Activated T-helper 1 cell treated with anti-CD3 and anti-CD28 coated beads, Interleukin-2, amount 50 U/mL, for 16 hours (primary cell): ENCODE measurements at places on chromosomes 5 and 9.

DNA sequence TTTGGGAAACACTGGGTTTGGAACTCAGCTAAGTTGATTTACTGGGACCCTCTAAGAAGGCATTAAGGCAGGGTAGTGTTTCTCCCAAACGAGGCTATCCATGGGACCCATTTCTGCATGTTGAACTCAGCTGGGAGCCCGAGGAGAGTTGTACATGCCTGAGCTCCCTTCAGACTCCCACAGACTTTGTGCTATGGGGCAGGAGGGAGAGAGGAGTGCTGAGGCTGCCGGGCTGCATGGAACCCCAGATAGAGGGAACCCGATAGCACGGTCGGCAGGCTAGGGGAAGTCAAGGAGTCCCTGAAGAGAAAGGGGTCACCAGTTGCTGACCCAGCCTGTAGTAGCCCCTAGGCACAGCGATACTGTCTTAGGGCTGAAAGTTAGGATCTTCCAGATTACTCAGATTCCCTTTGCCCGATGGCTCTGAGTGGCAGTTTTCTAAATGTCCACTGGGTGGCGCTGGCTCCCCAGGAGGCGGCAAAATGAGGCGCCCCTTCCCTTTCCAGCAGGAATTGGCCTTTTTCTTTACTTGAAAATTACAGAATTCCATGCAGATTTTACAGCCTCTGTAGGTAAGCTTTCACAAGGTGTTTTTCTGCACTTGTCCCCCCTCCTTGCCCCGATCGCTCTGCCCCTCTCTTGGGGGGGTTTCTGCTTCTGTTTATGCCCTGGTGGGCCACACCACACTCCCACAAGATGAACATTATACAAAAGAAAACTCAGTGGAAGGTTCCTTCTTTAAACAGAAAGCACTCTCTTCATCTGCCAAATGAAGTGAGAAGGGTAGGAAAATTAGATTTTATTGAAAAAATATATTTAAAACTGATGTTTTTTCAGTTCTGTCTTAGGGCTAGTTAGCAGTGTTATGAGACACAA lies 17.8 kb downstream of the NANS start:
- DNase-seq = peak; percentile 54

- no peak for DNase-seq
These were observed 174.8 kb downstream of the SLC12A2 start for GRCh38 chr5:128258372-128258771.

GRCh38 chr9:88651682-88652633 lies 117.0 kb downstream of the NXNL2 start:
- no peak for DNase-seq

GRCh38 chr5:169610606-169611005 lies 26.5 kb upstream of the DOCK2 start:
- DNase-seq = no peak

GRCh38 chr9:16689351-16689938 lies 181.0 kb downstream of the BNC2 start:
- no peak for DNase-seq

DNA sequence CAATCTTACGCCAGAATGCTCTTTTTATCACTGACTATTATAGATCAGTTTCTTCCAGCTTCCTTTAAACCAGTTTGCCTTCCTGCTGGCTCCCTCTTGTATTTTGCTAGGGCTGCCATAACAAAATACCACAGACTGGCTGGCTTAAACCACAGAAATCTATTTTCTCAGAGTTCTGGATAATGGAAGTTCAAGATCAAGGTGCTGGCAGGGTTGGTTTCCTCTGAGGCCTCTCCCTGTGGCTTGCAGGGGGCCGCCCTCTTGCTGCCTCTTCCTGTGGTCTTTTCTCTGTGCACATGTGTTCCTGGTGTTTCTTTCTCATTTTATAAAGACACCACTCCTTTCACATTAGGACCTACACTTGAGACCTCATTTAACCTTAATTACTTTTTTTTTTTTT lies 6.8 kb upstream of the FXN start:
- DNase-seq = no peak

- no peak for DNase-seq
These were observed 10.8 kb upstream of the PRRC2B start for GRCh38 chr9:131382850-131383729.

GRCh38 chr5:77311214-77311571 lies 100.7 kb downstream of the PDE8B start:
- no peak for DNase-seq

DNA sequence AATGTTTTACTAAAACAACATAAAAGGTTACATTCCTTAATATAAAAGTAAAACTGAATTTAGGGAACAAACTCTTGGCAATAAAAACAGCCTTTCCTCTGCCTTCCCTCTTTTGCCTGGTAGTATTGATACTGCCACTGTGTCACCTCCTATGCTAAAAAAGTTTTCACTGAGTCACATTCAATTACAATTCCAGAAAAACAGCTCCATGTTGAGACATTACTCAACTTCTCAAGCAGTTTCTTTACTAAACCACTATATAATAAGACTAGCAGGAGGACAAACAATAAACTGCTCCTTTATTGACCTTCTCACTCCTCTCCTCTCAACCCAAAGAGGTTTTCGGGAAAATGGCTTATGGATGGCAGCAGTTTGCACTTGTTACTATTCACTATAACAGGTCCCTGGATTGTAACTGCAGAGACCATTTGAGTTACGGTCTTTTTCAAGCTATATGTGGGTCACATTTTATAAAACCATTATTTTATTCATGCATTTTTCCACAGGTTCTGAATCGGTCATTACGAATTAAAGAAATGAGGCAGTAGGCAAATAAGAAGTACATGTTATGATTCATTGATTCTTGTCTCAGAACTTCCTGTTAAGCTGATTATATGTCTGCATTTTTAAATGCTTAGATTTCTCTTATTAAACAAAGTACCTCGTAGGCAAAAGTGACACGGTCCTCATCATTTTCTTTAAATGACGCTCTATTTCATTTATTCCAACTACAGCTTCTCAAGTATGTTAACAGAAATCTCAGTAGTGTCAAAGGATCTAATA lies 2.1 kb downstream of the ZDHHC21 start:
- no peak for DNase-seq

DNA sequence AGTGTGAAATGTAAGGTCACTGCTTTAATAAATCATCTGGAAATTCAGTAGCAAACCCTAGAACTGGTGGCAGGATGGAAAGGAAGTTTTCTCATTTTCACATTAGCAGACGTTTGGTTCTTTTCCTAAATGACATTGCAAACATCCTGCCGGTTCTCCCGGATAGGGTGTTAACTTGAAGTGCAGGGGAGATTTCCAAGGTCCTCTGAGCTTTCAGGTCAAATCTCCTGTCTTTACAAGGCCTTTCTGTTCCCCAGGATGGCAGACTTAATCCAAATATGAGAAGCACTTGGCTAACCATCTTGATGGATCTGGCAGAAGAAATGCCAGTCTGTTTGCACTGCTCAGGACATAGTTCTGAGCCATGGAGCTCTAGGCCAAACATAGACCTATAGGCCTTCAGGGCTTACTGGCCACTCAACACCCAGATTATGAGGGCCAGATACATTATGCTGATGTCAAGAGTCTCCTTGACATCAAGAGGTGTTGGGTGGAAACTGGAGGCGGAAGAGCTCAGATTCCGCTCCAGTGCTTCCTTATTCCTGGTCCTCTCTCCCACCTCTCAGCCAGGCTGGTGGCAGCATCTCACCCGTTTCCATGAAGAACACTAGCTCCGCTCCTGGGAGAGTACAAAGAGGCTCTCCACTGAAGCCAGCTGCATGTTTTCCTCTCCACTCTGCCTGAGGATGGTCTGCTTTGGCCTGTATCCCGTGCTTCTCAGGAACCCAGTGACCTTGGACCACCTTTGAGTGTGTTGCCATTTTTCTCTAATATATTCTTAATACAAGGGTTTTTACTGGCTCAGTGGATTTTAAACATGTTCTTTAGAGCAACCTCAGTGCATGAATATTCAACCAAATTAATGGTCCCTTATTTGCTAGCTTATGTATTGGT lies 61.0 kb downstream of the RALGPS1 start:
- DNase-seq = no peak

DNA sequence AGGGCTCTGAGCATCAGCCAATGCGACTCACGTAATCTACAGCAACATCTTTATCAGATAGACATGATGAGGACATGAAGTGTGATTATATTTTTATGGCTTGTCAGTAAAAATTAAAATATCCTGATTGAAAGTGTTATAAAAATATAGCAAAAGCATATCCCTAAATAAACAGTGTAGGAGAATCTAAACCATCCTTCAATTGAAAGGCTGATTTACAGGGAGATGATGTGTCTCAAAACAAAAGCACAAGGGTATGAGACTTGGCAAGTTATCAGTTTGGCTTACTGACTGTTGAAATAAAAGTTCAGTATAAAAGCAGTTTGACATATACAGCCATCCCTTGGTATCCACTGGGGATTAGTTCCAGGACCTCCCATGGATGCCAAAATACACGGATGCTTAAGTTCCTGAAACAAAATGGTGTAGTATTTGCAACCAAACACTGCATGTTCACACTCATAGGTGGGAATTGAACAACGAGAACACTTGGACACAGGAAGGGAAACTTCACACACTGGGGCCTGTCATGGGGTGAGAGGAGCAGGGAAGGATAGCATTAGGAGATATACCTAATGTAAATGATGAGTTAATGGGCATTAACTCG lies 149.9 kb upstream of the MAP1B start:
- DNase-seq = no peak

DNA sequence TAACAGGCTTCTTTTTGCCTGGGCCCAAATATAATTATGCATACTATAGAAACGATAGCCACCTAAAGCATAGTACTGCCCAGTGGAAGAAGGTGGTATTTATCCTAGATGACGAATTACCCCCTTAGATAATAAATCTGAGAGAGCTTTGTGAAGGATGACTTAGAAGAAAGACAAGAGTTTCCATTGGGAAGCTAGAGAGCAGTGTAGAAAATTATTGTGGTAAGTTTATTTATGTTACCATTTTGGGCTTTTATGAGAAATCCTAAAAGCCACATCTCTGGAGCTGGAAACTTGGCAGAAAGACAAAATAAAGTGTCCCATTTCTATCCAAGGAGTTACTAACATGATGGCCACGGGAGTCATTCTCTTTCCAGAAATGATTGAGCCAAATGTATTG lies 172.0 kb upstream of the SEMA6A start:
- no peak for DNase-seq

GRCh38 chr9:3386753-3387152 lies 139.0 kb downstream of the RFX3 start:
- no peak for DNase-seq

GRCh38 chr5:65034813-65035209 lies 266.1 kb downstream of the CWC27 start:
- DNase-seq = no peak

GRCh38 chr5:17132444-17133083 lies 84.9 kb upstream of the BASP1 start:
- DNase-seq = no peak

GRCh38 chr9:18274693-18275092 lies 199.3 kb upstream of the ADAMTSL1 start:
- no peak for DNase-seq

- DNase-seq = no peak
These were observed 113.9 kb downstream of the ARRDC3 start for GRCh38 chr5:91269198-91269597.

- DNase-seq = no peak
These were observed 9.7 kb downstream of the LECT2 start for GRCh38 chr5:135944967-135945560.

DNA sequence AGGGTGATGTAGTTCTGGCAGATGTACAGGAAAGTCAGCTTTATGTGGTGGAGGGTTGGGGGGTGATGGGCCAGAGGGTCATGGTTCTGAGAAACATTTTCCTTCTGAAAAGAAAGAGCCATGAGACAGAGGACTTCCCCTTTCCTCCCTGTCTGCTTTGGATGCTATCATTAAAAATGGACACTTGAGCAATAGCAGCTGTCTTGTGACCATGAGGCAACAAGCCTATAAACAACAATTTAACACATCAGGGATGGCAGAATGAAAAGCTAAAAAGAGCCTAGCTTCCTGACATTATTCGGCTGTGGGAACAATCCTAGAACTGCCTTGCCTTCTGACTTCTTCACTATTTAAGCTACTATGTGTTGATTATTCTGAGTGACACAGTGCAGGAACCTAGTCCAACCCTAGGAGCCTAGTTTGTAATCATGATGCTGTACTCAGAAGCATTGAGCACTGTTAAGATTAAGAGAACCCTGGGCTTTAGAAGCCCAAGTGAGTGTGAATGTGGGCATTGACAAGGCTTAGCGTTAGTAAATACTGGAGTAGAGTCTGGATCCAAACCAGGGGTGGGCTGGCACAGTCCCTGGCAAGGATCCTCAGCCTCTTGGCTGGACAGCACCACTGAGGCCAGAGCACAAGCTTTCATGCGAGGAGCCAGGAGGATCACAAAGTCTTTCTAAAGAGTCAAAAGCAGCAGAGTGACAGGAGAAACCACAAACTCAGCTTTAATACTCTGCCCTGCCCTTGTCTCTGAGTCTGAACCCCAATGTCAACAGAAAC lies 178.5 kb upstream of the EGFLAM start:
- no peak for DNase-seq

- DNase-seq = no peak
These were observed 137.3 kb upstream of the RANBP3L start for GRCh38 chr5:36438765-36439561.

DNA sequence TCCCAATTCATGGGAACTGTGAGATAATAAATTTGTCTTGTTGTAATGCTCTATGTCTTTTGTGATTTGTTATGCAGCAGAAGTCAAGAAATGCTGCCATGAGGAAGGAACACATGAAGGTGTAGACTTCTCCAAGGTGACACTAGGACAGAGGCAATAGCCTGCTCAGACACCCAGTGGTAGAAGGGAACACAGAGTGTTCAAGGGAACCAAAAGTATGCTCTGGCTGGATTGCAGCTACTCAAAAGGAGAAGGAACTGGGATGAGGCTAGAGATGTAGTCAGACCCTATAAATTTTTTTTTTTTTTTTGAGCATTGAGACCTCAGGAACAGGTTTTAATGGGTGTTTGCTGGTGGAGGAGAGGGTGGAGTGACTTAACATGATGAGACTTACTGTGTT lies 232.5 kb downstream of the PARP8 start:
- no peak for DNase-seq

GRCh38 chr5:181203777-181204112 lies 1.3 kb downstream of the TRIM7 start:
- no peak for DNase-seq

- DNase-seq = no peak
These were observed 21.5 kb downstream of the MVB12B start for GRCh38 chr9:126347911-126348760.

DNA sequence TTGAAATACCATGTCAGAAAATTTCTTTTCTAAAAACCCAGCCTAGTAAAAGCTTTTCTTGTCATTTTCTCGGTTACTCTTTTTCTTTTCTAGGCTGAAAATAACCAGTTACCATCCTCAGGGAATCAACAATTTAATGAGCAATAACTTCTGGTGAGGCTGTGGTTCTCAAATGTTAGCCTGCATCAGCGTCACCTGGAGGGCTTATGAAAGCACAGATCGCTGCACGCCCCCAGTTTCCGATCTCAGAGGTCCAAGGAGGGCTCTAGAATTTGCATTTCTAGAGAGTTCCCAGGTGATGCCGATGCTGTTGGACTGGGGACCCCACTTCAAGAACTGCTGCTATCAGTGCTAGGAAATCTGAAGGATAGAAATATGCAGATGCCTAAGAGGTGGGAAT lies 28.9 kb upstream of the TLE1 start:
- no peak for DNase-seq
